Occipital lobe (tissue), 3 donors: ENCODE measurements at places on chromosomes 7 and 10. TPM values are rescaled to one million over a fixed set of nuclear protein-coding genes. Genes with fewer than 3 reads are reported as not detected.

DNA sequence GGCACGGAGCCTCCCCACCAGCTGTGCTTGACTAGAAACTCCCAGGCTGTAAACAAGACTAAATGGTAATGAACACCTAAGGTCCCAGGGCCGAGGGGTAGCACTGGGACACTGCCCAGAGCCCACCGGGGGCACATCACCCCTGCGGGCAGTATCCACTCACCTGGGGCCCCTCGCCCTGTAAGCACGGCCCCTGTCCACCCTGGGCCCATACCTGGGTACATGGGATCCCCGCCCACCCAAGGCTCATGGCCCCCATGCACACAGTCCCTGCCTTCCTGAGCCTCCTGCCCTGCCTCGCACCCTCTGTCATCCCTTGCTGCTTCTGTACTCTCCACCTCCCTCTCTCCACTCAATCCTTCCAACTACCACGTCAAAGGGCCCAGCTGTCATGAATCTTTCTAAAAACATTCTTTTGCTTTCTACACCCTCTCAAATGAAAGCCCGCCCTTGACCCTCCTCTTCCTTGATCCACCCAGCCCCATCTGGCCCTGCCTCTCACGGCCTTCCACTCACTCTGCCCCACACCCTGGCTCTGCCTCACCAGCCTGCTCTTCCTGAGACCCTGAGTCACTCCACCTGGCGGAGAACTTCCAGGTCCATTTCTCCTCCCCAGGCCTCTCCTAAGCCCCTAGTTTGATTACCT lies 173.1 kb downstream of the PARD3 start:
- DNase-seq, result no peak

DNA sequence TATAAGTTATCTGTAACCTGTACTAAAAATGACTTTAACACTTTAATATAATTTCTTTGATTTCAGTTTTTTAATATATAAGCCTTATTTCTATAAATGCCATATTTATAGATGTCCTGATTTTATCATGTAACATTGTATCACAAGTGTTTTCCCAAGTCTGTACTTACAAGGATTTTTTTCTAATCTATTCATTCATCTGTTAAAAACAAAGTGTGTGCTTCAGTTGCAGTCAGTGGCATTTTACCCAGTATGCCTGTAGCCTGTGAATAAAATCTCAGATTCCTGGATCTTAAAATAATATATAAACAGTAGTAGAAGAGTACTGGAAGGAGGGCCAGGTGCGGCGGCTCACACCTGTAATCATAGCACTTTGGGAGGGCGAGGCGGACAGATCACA lies 17.4 kb downstream of the PRKRIP1 start:
- no peak for DNase-seq

GRCh38 chr10:56085406-56086122 lies 275.5 kb downstream of the ZWINT start:
- DNase-seq, result no peak

GRCh38 chr10:103451091-103451813 lies 918 bp downstream of the CALHM2 start:
- DNase-seq, result peak; percentile 30

DNA sequence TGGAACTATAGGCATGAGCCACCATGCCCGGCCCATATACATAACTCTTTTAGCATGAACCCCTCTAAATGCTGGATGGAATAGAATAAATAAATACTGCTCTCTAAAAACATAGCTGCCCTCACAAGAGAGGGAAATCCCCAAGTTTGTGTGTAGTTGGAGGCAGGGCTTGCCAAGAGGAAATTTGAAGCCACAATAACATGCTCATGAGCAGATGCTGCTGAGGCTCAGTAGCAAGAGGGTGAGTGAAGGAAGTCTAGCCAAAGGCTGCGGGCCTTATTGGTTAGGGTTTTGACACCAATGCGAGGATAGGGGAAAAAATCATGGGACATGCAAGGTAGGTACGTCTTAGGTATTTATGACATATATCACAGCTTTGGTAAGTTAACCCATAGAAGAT lies 17.3 kb downstream of the TPK1 start:
- DNase-seq, result no peak

DNA sequence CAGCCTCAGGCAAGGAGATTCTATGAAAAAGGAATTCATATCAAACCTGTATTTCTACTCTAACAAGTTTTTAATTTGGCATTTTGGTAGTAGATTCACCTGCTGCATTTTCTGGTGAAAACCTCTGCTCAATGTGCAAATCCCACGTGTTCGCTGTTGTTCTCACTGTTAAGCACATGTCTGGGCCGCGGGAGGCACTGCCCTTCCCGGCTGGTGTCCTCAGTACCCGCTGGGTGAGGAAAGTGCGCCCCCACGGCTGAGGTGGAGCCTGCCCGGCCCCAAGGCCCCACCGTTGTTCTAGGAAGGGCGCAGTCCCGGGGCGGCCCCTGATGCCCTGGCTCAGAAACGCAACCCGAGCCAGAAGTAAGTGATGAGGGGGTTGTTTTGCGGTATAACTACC lies 193.4 kb upstream of the VWC2 start:
- no peak for DNase-seq

DNA sequence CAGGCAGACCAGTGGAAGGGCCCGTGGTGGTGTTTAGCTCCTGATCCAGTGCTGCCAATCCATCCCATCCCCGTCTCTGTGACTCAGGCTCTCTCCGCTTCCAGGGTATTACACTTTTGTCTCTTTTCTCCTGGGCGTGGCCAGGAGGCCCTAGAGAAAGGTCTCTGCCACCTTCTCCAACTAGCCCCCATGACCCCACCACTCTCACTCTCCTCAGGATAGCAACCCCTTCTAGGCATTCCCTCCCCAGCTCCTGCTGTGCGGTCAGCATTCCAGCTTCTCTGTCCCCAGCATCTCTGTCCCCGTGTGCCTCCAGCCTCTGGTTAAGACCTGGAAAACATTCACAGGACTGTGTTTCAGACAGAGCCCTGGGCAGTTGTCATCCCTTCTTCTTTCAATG lies 36.2 kb upstream of the R3HCC1L start:
- no peak for DNase-seq

- no peak for DNase-seq
Measured at GRCh38 chr10:122665329-122665860, 34.3 kb downstream of the C10orf120 start.

- DNase-seq, result no peak
Measured at GRCh38 chr10:19054289-19054835, 5.8 kb downstream of the MALRD1 start.

DNA sequence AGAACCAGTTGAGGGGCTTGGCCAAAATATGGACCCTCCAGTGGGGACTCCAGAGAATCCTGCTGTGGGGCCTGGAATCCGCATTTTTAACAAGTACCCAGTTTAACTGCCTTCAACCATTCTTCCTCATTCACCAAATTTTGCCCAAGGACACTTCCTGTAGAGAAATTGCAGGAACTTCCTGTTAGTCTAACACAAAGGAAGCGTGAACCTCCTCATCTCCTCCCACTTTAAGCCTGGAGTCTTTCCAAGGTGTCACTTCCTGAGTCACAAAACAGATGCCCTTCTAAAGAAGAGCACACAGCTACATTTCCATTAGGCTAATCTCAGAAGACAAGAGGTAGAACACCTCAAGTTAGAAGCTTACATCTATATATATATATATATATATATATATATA lies 188.4 kb downstream of the PPP1R17 start:
- DNase-seq, result no peak

DNA sequence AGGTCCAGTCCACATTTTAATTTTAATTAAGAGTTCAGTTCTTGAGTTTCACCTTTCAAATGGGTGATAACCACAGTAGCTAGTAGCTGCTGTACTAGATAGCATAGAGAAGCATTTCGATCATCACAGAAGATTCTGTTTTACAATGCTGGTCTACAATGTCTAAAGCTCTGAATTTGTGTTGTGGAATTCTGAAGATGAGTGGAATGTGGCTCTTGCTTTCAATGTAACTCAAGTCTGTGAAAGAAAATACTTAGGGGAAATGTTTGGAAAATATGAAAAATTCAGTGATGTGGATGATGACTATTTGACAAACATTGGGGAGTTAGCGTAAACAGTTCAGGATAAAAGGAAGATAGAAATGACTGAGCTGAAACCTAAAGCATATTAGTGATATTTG lies 139.4 kb downstream of the GNAT3 start:
- no peak for DNase-seq

- no peak for DNase-seq
Measured at GRCh38 chr10:13631594-13631993, 44.8 kb downstream of the PRPF18 start.

DNA sequence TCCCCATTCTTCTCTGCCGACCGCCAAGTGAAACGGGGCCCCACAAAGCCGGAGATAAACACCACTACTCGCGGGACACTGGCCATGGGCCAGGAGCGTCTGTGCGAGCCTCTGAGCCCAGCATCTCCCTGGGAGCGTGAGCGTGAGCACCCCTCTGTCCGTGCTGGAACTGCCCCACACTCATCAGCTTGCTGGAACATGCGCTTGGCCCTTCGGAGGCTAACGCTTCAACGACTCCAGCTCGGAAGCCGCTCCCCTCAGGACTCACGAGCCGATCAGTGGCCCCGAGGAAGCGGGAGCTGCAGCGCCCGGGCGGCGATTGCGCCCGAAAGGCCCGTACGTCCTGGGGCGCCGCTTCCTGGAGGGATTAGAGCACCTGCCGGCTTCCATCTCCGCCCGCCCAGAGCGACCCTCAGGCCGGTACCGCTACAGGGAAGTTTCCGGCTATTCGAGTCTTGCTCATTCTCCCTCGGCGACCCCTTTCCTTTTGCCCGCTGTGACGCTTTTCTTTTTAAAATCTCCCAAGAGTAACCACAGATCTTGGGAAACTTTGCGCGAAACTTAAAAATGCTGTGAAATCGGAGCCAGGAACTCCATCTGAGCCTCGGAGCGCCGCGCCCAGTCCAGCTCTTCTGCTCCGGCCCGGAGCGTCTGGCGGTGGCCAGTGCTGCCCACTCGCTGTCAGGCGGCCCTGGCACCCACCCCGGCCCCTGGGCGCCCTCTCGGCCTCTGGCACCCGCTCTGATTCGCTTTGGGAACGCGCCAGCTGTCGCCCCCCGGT lies 1.0 kb downstream of the TLL2 start:
- no peak for DNase-seq

GRCh38 chr7:67653856-67654454 lies 657.3 kb downstream of the TYW1 start:
- DNase-seq, result no peak

DNA sequence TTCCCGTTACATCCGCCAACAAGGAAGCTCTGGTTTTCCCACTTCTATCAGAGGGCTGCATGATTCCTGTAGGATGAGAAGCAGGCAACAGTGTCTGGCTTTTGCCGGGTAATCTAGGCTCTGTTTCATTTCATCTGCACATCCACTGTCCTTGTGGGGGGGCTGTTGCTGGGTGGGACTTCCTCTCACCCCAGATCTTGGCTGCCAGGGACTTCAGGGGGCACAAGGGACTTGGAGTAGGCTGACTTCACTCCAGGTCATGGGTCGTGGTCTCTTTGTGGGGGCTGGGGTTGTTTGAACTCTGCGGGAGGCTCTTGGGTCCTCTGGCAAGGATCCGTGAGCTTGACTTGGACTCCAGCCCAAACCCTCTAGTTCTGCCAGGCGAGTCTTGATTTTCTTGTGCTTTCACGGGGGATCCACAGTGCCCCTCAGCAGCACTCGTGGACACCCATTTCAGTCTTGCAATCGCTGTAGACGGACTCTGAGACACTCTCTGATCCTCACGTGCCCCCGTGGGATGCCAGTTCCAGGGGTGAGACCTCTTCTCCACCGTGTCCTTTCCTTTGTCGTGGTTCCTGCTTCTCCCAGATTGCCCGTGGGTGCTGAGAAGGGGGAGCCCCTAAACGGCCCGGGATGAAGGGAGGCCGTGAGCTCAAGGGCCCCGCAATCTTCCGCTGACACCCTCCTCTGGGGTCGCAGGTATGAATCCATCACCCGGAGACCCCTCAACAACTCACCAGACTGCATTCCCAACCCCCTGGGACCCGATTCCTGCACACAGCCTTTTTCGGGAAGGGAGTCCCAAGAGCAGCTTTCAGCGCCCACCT lies 21.4 kb upstream of the ZNF273 start:
- no peak for DNase-seq

Gene FKBP9
- 29.0 TPM for total RNA-seq

Gene ZNHIT1
- total RNA-seq, result 35.7 TPM

Gene HOXA5
- not detected for total RNA-seq

Gene ASB10
- total RNA-seq, result not detected

Gene AEBP1
- total RNA-seq, result 3.4 TPM

Gene ZNF503
- 1.1 TPM for total RNA-seq

Gene NYAP1
- total RNA-seq, result 47.9 TPM

Gene RAMP3
- total RNA-seq, result 4.7 TPM

Gene TET1
- 33.5 TPM for total RNA-seq

Gene PNLIP
- total RNA-seq, result not detected

Gene IMMP2L
- 14.8 TPM for total RNA-seq

Gene TNS3
- 7.5 TPM for total RNA-seq

Gene CALML3
- total RNA-seq, result not detected

Gene TACR2
- total RNA-seq, result 0.47 TPM
